ENCODE measurements at places on chromosomes 6 and 20.

- DNase-seq: no peak
These were observed 5.1 kb downstream of the QKI start for GRCh38 chr6:163419413-163420288.

DNA sequence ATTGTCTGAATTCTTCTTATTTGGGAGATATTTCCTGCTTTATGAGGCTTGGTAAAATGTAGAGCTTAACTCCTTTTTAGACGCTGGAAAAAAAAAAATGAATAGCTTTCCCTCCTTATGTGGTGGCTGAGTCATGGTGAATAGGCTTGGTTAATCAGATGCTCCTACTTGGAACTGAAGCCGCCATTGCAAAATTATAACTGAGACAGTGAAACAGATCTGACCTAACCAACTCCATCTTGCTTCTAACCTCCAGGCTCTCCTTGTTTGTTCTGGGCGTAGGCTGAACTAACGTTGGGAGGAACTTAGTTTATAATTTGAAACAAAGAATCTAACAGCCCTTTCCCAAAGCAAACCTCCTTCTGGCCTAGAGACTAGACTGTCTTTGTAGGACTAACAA is 43.2 kb upstream of the PLCB4 start:
- no peak for DNase-seq

GRCh38 chr6:14280006-14280510 is 162.5 kb downstream of the CD83 start:
- DNase-seq: no peak

DNA sequence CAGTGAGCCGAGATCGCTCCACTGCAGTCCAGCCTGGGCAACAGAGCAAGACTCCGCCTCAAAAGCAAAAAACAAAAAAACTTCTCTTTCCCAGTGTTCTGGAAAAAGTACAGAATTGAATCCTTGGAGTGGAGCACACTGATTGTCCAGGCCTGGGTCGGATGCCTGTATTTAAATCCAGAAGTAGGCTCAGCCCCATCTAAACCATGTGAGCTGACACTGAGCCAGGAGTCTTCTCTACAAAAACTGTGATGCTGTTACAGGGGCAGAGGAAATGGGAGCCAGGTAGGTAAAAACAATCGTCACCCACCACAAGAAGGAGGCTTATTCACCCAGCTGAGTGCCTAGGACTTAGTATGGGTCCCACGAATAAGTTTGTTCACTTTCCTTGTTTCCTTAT is 43.0 kb upstream of the PTPN1 start:
- no peak for DNase-seq

DNA sequence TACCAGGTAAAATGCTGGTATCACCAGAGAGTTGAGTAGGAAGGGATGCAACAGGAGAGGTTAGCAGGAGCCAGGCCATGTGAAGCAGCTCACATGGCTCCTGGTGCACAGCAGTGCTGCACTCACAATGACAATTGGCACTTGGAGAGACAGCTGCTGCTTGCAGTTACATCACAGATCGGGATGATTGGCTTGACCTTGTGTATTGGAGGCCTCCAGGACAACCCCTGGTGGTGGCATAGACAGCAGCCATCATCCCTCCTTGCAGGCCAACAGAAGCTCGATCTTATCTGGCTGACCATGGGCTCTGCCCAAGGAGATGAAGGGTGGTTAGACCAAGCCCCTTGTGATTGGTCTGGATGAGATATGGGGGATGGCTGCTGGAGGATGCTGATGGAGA is 73.0 kb downstream of the EYA2 start:
- no peak for DNase-seq

DNA sequence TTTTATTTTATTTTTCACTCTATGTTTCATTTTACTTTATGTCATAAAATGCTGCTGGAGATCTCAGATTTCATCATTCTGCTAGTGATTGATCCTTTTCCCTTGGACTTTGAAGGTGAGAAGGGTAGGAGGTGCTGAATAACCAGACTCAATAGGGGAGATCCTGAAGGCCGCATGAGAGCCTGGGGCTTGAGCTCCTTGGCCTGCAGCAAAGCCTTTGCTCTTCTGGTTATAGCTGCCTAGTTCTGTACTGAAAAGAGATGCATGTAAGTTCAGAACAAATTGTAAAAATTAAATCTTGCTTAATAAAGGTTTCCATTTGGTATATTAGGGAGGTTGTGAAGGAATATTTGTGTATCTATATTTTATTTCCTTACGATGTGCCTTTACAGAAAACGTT is 430.2 kb downstream of the QKI start:
- DNase-seq: no peak

GRCh38 chr6:138030872-138031271 is 76.3 kb downstream of the PERP start:
- no peak for DNase-seq

Data from CD4-positive, alpha-beta T cell (primary cell).